ENCODE measurements at places on chromosomes 6 and 20. TPM values are rescaled to one million over a fixed set of nuclear protein-coding genes. Genes with fewer than 3 reads are reported as not detected.

SAPCD1 gene
- total RNA-seq: 13.1 TPM

KHDC1L gene
- not detected for total RNA-seq

MEI4 gene
- total RNA-seq: not detected

GRCh38 chr6:92109956-92110355 lies 1309.4 kb downstream of the EPHA7 start:
- no peaks in the 10 kb centered on the region for H3K4me1 ChIP-seq
- no peaks in the 10 kb centered on the region for H3K27me3 ChIP-seq
- H3K4me3 ChIP-seq: no peak overlapping the region

- H3K27ac ChIP-seq: no peak overlapping the region
- peaks cover 18% of the 10 kb centered on the region for H3K4me1 ChIP-seq
- peak overlapping the region; percentile 79 for H3K4me3 ChIP-seq
Measured at GRCh38 chr20:52103913-52104545, 87.5 kb downstream of the ZFP64 start.

DNA sequence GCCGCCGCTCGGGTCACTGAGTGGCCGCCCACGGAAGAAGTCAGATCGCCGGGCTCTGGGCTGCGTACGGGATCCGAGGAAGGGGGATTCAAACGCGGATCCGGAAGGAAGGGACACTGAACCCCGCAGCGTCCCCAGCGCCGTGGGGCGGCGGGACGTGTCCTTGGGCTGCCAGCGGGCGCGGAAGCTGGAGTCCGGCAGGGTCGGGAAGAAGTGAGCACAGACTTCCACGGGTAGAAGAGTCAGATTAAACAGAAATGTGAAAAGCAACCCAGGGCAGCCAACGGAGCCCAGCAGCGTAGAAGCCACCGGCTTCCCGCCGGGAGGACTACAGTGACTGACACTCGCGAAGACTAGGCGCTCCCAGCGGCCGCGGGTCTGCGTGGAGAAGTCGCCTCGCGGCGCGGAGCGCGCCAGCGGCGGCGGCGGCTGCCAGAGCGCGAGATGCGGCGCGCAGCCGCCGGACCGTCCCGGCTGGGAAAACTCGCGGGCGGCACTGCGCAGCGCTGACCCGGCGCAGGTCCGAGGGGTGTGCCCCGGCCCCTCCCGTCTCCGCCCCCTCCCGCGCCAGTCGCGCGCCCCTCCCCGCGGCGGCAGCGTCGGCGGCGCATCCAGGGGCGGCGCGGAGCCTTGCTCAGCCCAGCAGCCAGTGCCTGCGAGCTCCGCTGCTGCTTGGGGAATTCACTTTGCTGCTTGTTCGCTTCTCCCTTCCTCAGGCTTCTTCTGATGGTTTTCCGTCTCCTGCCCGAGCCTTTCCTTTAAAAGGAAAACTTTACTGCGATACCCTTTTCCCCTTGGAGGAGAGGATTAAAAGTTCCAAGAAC lies at the start of gene SAMD5:
Gene SAMD5, plus strand, starts transcription at position 649 of the 824 bp plus-strand sequence. CDS start 239 bp downstream, outside the sequence.
- H3K27ac ChIP-seq: no peak within 1 kb of the TSS
- H3K36me3 ChIP-seq: no peaks in the 10 kb centered on the region
- DNase-seq: peak; percentile 43
- peaks cover 64% of the 10 kb centered on the region for H3K27me3 ChIP-seq

CITED2 gene
- total RNA-seq: 71.7 TPM

EDN1 gene
- total RNA-seq: not detected

DNA sequence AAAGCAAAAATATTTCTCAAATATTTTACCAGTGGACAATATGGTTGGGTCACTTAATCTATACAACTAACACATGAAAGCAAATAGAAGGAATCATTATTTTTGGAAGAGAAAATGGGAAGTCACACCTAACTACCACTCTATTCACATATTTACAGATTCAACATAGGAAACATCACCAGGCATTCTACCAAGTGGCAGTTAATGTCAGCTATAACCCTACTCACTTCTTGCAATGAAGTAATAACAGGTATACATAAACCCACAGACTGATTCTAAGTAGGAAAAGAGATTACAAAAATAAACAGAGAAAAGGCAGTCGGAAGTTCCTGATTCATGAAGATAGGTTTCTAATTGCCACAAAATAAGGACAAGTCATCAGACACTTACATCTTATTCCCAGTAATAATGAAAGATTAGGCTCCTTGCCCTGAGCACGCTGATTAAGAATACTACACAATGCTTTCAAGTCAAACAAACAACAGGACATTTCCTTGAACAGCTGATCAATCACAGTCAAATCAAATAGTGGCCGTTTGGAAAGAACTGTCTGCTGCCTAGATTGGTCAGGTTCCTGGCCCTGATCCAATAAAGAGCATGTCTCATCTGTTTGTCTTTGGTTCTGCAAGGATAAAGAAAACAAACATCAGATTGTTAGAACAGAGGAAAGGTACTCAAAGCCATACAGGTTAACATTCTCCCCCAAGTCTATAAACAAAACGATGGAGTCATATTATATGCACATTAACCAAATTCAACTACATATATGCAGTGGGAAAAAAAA lies 79.2 kb upstream of the PLN start:
- H3K27me3 ChIP-seq: no peaks in the 10 kb centered on the region
- peaks cover 53% of the 10 kb centered on the region for H3K36me3 ChIP-seq

NAA20 gene
- total RNA-seq: 40.1 TPM

Data from activated naive CD8-positive, alpha-beta T cell treated with anti-CD3 and anti-CD28 coated beads, Interleukin-2, amount 10 ng/mL, durations not matched to agents 7 days and 5 days (primary cell).